Muscle of leg (tissue), 16 donors: ENCODE measurements at places on chromosomes 11 and 22. TPM values are rescaled to one million over a fixed set of nuclear protein-coding genes. Genes with fewer than 3 reads are reported as not detected.

The RFPL3 gene
- not detected for total RNA-seq

- no peak for DNase-seq
Observed at GRCh38 chr11:66473167-66473566, 6.5 kb downstream of the PELI3 start.

DNA sequence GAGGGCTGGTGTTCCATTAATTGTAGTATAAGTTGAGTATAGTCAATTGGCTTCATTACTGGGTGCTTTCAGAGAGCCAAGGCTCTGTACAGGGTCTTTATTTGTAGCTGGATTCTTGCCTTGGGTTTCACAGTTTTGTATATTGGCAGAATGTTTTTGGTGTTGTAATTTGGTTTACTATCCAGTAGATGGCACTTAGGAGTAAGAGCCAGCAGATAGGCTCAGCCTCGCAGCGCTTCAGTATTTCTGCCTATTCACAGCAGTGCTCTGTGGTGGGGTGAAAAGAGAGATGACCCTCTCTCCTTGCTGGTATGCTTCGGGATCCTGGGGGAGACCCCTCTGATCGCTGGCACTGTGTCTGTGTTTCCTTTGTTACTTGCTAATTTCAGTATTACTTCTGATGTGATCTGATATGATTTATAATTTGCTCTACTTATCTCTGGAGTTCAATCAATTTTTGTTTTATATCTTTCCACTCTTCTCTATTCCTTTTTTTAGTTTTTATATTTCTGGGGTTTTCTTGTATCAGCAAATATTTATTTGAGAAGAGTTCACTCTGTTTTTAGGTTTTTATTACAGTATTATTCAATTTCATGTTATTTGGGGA, 52.2 kb downstream of the ANO5 start:
- peak; percentile 44 for DNase-seq

DNA sequence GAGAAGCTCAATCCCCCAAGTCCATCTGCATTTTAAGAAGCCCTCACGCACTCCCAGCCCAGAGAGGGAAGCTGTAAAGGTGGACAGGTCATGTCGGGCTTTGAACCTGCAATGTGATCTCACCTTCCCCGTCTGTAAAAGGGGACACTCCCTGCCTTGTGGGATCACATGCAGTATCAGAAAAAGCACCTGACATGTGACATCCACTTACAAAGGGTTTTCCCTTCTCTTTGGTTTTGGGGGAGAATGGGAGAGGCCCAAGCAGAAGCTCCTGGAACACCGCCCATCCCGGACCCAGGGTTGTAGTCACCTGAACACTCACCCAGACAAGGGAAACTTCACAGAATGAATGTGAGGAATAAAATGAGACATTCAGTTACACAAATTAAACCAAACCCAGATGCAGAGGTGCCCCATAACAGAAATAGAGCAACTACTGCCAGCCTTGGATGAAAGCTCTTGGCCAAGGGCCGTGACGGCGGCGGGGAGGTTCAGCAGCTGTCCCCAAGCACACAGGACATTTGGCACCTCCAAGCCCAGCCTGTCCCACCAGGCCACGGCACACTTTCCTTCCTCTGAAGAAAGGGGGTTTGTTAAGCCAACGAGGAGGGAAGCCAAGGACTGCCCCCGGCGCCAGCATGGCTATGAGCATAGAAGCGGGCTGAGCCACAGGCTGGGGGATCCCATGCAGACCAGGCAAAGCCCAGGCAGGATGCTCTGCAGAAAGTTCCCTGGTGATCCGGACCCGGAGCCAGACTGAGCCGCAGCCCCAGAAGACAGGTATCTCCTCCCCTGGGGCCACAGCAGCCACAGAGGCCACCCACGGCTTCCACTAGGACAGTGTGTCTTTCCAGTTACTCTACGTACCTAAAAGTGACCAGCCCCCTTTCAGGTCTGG, 3.8 kb downstream of the BID start:
- peak; percentile 62 for DNase-seq

DNA sequence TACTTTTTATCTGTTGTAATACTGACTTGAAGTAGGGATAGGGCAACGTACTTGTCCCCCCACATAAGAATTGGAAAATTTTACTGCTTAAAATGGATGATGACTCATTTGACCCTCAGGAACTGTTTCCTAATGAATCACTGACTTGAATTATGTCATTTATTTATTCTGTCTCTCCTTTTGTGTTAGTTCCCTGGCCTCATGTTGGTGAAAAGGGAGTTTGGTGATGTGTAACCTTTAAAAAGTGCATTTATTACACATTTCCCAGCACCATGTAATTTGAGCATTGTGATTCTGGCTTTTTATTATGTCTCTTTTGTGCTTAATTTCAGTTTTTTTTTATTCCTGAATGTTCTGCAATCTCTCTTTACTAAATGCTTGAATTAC, 20.3 kb upstream of the PGM2L1 start:
- no peak for DNase-seq

DNA sequence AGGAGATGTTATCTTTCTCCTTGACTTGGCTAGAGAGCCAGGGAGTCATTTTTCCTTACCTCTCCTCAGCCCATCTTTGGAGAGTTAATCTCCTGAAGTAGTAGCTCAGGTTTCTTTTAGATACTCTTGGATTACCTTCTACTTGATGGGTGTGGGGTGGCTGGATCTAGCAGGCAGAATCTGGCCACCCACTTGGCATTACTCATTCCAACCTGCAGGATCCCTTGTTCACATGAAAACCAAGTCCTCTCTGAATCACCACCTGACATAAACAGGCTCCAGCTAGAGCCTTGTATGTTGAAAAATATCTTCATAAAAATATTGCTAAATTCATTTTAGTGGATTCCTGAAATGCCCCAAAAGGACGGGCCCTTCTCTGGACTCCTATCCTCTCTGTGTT, 250.6 kb upstream of the PLET1 start:
- DNase-seq = no peak

The NCR3LG1 gene
- 0.44 TPM for total RNA-seq

DNA sequence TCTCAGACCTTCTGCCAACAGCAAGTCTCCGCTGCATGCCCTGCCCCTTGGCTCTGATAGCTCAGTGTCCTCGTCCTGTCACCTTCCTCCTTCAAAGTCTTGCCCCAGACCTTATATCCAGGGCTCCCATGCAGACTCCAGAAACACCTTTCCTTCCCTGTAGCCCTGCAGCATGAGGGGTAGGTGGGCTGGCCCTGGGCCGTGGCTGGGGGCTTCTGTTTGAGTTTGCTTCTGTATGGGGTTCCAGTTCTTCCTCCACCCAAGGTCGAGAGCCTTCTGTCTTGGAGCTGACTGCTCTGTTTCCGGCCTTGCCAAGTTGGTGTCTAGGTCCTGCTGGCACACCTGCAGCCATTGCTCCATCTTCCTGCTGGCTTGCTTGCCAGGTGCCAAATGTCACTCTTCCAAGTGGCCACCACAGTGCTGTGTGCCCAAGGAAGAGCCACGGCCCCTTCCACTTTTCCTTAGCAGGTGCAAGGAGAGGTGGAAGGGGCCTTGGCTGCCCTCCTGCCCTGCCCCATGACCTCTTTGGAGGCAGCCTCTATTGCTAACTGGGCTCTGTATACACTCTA, 74.8 kb upstream of the NECTIN1 start:
- no peak for DNase-seq

DNA sequence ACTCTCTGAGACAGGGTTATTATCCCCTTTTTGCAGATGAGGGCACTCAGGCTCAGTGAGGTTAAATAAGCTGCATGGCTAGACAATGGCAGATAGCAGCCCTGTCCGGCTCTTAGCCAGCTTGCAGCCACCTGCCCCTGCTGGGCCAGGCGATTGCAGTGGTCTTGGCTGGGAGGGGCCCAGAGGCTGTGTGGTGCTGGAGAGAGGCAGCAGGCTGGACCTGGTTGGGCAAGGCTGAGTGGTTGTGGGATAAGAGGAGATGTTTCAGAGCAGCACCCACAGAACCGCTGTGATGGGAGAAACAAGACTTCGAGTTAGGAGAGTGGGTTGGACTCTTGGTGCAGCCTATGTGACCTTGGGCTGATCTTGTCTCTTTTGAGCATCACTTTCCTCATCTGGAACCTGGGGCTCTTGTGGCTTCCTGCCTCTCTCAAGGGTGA, 25.5 kb downstream of the PTPRJ start:
- no peak for DNase-seq

DNA sequence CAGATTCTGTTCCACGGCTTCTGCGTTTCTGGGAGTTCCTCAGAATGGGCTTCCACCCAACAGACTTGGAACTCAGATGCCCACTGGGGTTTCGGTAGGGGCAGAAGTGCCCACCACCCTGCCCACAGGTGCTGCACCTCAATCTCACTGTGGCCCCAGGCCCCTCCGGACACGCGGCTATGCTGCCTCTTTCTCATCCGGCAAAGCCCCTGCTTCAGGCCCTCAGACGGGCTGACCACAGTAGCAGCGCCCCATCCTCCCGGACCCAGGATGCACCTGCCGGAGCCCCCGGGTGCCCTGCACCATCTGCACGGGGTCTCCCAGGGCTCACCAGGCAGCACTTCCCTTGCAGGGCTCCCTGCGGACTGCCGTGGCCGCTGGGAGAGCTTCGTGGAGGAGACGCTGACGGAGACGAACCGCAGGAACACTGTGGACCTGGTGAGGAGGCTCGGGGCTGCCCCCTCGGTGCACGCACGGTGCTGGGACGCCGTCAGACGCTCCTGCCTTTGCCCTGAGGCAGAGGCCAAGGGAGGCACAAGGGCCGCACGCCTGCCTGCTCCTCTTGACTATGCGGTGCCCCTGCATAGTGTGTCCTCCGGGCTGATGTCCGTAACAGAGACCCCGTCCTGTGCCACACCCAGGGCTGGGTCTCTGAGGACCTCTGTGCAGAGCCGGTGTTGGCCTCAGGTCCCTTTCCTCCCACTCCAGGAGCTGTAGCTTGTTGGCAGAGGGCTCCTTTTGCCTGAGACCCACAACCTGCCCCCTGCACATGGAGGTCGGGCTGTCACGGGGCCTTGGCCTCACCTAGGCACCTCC, 38.6 kb downstream of the SBF1 start:
- DNase-seq = no peak

GRCh38 chr11:71425860-71426259, 22.3 kb downstream of the DHCR7 start:
- DNase-seq = no peak

- DNase-seq = peak; percentile 57
Observed at GRCh38 chr11:71129624-71130023, 122.8 kb downstream of the SHANK2 start.

DNA sequence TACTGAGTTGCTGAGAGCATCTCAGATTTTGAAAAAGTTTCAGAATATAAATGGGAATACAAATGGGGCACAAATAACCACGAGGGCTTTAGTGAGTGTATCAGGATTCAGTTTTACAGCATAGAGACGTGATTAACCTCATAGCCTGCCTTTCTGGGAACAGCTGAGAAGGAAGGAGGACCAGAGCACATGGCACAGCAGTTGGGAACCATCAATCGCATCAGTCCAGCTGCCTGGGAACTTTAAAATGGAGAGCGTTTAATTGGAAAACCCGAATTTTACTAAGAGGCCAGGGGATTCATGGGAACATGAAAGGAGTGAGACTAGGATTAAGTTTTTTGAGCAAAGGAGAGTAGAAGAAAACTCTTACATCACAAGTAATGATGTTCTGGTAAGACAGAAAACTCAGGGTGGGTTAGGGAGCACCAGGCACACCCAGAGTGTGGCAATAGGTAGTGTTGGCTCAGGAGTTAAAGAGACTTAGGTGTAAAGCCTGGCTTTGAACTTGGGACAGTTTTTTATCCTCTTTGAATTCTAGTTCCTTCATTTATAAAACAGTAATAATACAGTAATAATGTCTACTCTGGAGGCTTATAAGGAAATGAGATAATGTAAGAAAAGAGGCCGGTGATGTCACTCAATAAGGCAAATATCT, 40.2 kb downstream of the FZD4 start:
- peak; percentile 85 for DNase-seq

DNA sequence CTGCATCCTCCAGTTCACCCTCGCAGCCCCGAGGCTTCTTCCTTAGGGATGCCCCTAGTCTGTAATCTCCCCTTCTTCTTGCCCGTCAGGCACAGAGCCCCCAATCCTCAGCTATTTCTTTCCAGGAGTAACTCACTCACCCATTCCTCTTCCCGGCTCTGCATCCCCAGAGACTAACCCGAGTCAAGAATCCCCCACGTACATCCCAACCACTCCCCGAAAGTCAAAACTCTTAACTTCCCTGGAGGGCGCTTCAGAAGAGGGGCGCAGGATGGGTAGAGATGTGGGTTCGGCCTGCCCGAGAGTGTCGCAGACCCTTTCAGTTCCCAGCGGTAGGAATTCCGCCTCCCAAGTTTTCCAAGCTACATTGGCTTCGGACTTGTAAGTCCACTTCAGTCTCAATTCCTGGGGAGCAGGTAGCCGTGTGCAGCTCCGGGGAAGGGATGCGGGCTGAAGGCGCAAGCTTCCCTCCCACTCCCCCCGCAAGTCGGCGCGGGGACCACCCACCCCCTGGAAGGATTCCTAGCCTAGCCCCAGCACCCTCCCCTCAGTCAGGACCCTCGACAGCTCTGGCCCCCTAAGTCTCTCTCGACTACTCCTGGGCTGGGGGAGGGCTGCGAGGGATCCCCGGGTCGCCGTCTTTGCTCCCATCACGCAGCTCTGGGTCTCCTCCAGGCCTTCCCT, 871 bp downstream of the BDNF start:
- DNase-seq = peak; percentile 60

GRCh38 chr22:24485608-24486007, 9.5 kb upstream of the UPB1 start:
- peak; percentile 69 for DNase-seq

DNA sequence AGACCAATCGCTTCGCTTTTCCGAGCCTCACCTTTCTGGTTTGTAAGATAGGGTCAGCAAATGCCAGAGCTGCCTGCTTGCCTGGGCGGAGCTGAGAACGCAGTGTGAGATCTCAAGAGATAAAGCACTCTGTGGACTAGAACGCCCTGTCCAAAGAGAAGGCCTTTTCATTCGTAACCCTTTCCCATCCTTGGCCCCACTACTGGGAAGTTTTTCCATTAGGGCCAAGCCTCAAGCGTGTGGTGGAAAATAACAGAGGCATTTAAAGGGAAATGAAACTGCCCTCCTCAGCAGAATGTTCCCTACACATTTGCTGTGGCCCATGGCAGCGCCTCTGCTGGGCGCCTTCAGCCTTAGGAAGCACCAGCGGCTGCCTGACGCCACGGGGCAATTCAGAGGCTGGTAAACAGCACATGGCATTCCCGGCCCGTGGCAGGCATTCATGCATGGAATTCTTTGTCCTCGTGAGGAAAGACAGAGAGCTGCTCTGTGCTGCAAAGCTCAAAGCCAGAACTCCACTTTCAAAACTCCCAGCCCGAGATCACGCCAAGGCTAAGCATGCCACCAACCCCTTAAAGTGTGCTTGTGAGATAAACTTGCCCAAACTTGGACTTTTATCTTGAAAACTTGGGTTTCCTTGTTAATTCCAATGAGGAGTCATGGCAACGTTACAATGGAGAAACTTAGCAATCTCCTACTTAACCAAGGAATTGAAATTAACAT, 38.1 kb downstream of the AHNAK start:
- peak; percentile 88 for DNase-seq

GRCh38 chr11:1521382-1522080, 35.0 kb upstream of the MOB2 start:
- DNase-seq = no peak

GRCh38 chr11:77074626-77075221, 8.0 kb downstream of the CAPN5 start:
- peak; percentile 2 for DNase-seq

DNA sequence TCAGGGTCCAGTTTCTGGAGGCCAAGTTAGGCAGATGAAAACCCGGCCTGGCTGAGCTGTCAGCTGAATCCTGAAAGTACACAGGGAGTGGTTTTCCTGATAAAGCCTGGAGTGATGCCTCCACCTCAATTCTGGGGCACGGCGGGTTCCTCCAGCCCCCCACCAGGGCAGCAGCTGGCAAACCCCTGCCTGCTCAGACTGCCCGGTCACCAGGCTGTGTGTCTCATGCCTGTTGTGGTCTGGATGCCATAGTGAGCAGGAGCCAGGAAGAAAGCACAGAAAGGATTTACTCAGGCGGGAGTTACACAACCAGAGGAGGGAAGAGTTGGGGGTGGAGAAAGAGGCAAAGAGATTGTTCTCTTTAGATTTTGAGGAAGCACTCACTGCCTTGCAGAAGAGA, 119.9 kb upstream of the RASSF10 start:
- no peak for DNase-seq
